ENCODE measurements at places on chromosomes 6 and 20.
A peak's percentile ranks its signal among the peaks of the same experiment; 100 is the strongest.

DNA sequence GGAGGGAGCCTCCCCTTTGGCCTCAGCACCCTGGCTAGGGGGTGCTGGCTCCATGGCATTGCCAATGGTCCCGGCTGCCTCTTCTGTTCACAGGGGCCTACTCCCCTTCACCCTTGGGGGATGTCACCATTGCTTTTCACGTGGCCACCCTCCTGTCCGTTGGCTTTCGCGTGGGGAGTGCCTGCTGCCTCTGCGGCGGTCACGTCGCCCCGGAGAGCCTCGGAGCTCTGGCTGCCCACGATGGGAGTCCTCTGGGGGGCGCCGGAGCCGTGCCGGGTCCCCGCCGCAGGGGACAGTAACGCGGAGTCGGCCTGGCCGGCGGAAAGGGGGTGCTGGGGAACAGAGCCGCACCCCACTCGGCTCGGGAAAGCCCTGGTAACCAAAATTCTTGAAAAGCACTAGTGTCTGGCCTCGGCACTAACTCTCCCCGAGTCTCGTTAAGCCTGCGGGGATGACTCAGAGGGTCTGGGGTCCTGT, 661 bp upstream of the HEBP2 start:
- DNase-seq = peak; percentile 2

DNA sequence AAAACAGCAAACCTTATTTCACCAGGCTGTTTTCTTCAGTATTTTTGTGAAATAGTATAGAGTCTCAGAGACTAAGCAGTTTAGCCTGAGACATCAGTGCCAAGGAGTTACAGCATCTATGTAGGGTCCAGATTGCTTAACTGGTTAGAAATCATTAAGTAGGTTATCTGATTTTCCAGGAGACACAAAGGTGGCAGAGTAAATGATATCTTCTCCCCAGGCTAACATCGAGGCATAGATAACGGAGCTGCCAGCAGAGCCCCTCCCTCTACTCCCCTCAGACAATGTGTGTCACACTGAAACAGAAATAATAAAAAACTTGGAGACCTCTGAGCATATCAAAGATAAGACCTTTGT, 473.0 kb upstream of the CITED2 start:
- no peak for DNase-seq

DNA sequence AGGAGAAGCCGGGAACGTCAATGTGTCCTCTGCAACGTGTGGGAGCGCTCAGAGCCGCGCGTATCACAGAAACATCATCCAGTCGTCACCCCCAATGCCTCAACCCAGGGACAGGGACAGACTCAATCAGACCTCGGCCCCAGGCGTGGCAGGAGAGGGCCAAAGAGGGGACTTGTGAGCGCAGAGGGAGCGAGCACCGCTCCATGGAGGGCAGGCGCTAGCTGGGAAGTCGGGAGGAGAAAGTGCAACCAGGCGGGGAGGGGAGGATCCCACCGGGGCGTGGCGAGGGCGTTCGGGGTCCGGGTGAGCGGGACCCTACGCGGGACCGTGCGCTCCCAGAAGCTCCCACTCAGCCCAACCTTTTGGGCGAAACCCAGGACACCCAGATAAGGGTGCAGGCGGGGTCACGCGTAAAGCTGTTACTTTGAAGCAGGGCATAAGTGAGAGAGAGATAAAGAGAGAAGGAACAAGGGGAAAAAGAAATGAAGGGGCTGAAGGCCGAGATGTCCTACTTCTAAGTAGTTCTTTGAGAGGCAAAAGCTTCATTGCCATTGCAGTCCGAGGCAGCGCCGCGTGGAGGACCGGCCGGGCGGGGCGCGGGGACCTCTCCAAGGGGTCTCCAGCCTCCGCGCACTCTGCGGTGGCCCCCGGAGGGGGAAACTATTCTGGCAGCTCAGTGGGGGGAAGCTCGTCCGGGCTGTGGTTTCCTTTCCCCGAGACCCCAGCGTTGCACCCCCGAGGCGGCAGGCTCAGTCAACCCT, 862 bp upstream of the SOBP start:
- no peak for DNase-seq

DNA sequence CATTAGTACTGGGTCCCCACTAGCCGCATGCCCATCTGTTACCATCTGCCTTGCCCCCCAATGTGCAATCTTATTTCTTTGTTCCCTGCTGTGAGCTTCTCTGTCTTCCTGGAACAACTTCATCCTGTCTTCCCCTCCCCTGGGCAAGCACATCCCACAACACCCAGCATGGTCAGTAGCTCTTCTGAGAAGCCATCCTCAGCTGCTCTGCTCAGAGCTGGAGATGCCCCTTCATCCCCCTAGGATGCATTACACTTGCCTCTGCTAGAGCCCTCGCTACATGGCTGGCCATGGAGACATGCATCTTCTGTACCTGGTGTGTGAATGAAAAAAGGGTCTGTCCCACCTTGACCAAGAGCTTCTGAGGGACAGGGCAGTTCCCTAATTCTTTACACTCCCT, 141.2 kb downstream of the CDC5L start:
- no peak for DNase-seq

DNA sequence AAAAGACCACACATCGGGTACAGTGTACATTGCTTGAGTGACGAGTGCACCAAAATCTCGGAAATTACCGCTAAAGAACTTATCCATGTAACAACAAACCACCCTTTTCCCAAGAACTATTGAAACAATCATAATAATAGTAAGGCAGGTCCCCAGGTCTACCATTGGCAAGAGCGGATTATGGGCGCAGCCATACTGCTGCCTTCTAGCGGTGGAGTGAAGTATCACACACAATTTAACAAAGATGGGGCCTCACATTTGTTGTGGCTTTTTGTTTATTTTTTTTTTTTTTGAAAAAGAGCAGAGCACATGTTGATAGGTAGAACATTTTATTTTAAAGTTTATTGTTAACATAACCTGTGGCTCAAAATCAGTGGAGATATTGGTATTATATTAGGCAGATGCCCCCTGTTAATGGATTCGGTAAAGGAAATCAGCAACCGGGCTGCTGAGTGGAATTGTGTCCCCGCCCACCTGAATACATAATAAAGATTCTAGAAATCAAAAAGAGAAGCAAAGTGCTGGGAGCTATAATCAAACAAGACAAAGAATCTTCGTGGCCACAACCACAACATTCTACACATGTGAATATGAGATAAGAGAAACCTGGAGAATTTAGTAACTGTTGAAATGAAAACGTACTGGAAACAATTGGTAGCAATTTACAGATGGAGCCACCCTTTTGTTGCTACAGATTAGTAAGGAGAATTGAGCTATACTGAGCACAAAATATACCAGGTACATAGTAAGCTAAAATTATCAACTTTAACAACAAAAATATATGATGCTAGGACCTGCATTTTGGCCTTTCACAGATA, 94.2 kb upstream of the EXOC2 start:
- DNase-seq = no peak

DNA sequence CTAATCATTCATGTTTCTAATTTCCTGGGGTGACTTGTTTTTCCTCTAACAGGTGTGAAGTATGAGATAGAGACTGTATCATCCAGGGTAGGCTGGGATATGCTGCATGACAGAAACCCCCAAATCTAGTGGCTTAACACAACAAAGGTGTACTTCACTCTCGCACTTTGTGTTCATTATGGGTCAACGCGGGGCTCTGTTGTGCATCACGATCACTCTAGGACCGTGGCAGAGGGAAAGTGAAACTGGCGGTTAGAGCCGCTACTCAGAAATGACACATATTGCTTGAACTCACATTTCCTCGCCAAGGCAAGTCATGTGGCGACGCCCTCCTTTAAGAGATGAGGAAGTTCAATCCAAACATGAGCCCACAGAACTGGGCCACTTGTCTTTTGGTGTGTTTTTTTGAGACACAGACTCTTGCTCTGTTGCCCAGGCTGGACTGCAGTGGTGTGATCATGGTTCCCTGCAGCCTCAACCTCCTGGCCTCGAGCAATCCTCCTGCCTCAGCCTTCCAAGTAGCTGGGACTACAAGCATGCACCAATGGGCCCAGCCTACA, 41.3 kb downstream of the PCNA start:
- DNase-seq = peak; percentile 72

DNA sequence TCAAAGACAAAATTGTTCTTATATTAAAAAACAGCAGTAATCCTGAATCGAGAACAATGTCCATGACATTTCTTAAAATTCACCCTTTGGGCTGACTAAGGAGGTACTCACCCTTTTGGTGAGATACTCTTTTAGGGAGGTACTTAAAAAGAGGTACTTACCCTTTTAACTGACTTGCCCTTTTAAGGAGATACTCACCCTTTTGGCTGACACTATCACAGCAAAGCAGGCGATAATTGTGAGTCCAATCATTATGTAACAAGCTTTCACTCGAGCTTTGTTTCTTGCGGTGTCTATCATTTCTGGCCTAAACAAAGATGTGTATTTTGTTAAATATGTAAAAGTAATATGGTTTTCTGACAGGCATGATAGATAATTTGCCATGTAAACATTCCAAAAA, 3.7 kb downstream of the FAM162B start:
- no peak for DNase-seq

GRCh38 chr6:32969685-32970412, 1.5 kb downstream of the BRD2 start:
- peak; percentile 65 for DNase-seq

GRCh38 chr6:51892750-51893149, 194.7 kb downstream of the PKHD1 start:
- no peak for DNase-seq

- no peak for DNase-seq
Observed at GRCh38 chr20:10338426-10339180, 95.4 kb downstream of the MKKS start.

DNA sequence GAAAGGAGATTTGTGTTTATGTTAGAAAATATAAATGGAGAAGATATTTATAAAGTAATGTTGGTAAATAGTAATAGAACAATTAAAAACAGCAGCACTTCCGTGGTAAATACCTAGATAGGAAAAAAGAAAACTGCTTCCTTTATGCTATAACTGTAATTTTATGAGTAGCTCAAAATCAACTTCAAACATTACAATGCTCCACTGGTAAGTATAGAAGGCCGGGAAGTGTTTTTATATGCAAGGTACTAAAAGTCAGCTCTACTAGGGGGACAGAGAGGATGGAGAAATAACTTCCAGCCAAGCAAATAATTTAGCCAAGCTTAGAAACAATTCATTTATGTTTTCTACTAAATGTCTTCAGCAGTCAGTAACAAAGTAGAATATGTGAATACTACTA, 56.7 kb downstream of the ARHGAP18 start:
- no peak for DNase-seq

DNA sequence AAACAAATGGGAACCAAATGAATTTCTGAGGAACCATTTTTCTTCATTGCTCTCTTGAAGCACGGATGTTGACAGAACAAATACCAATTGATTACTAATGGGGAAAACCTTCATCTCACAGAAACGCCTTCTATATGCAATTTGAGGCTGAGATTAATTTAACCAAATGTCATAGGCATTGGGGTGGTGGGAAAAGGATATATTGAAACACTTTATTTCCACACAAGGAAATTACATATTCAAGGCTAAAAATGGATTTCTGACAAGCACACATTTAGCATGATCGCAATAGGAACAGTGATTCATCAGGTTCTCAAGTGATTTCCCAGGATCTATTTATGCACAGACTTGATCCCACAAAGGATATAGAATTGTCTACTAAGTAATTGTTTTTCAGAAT, 88.9 kb downstream of the COL12A1 start:
- no peak for DNase-seq

GRCh38 chr6:106183430-106183829, 97.3 kb downstream of the PRDM1 start:
- DNase-seq = no peak

DNA sequence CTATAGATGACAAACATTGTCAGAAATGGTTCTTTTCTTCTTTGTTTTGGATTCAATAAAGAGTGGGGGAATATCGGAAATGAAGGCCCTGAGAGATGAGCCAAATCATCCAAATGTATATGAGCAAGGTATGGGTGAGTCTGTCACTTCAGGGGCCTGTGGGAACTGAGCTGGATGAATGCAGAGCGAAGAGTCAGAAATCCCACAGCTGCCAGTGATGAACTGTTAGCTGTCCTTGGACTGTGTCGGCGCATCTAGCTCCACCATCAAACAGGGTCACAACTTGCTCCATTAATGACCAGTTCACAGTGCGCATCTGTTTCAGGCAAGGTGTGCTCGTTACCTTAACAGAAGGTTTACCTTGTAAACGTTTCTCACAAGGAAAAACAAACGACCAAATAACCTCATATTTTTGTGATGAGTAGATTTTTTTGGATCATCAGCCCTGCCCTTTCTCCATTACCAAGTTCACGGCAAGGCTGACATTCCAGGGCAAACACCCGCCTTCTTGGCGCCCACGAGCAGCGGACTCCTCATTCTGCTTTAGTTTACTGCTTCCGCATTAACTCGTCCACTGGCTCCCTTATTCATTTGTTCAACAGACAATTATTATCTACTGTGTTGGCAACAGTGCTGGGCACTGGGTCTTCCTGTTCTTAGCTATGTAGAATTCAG, 15.0 kb upstream of the CCN6 start:
- DNase-seq = no peak

- DNase-seq = no peak
Observed at GRCh38 chr6:105243487-105243886, 63.7 kb upstream of the POPDC3 start.

- DNase-seq = no peak
Observed at GRCh38 chr6:1910621-1911407, 301.1 kb downstream of the FOXC1 start.

Measured in stimulated activated CD4-positive, alpha-beta T cell treated with anti-CD3 and anti-CD28 coated beads, Interleukin-2, amount 100 ng/mL, for 4 hours (primary cell).